ENCODE measurements at places on chromosomes 2 and 18.

DNA sequence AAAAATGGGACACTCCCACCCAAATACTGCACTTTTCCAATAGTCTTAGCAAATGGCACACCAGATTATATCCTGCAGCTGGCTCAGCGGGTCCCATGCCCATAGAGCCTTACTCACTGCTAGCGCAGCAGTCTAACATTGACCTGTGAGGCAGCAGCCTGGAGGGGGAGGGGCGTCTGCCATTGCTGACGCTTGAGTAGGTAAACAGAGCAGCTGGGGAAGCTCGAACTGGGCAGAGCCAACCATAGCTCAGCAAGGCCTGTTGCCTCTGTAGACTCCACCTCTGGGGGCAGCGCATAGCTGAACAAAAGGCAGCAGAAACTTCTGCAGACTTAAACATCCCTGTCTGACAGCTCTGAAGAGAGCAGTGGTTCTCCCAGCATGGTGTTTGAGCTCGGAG, 110.4 kb downstream of the CTIF start:
- no peak for DNase-seq

DNA sequence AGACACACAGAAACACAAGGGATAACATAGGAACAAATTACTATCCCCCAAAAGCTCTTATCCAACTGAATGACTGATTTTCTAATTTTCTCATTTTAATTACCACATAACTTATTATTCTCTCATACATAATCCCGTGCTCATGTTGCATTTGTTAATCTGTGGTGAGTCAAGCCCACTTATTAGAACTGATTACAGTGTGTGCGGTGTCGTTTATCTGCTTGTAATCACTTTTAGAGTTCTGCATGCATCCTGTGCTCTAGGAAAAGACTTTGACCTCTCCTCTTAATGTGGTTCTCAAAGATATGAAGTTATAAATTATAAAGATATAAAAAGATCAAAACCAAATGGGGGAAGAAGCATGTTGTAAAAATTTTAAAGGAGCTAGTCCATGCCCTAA, 29.7 kb downstream of the CNDP1 start:
- no peak for DNase-seq

- DNase-seq = no peak
Observed at GRCh38 chr2:86049529-86049928, 56.2 kb downstream of the POLR1A start.

DNA sequence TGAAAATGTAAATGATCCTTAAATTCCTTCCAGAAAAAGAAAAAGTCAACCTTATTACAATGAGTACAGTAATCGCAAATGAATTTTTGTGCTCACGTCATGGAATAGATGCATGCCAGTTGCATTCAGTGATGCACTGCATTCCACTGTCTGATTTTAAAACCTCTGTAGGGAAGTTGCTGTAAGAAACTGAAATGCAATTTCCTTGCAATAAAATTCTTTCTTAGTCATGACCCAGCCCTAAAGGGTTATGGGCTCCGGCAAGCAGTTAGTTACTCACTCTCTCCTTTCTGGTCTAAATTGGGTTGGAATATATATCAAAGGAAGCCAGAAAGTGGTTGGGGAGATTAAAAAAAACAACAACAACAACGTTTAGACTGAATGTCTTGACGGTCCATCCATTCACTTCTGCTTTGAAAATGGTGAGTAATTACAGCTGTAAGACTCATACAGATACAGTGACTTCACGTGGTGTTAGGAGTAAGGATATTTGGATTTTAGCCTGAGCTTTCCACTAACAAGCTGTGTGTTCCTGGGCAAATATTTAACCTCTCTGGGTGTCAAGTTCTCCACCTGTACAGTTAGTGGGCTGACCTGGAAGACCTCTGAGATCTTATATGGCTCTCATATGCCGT, 8.6 kb upstream of the RND3 start:
- DNase-seq = no peak

- DNase-seq = no peak
Observed at GRCh38 chr18:5439986-5440696, 103.7 kb downstream of the EPB41L3 start.

GRCh38 chr18:55486936-55487335, 101.1 kb downstream of the TCF4 start:
- no peak for DNase-seq

DNA sequence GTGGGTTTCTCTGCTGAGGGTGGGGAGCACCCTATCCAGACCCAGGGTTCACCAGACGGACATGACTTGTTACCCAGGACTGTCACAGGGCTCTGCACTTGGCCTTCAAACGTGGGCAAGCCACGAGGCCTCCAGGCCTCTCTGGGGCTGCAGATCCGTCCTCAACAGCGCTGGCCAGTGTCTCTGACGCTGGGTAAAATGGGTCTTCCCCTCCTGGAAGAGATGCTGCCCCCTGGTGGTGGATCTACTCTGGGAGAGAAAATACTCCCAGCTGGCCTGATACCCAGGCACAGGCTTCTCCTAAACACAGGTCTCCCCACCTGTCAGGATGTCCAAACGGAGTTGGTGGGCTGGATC, 3.7 kb downstream of the GPR17 start:
- DNase-seq = peak; percentile 78

GRCh38 chr2:217695033-217695520, 307.7 kb downstream of the TNS1 start:
- no peak for DNase-seq

GRCh38 chr2:36707050-36707449, 10.5 kb downstream of the VIT start:
- DNase-seq = no peak

- no peak for DNase-seq
Observed at GRCh38 chr2:14288016-14288415, 344.5 kb upstream of the LRATD1 start.

- no peak for DNase-seq
Observed at GRCh38 chr2:168475636-168476035, 19.6 kb downstream of the CERS6 start.

- peak; percentile 89 for DNase-seq
Observed at GRCh38 chr2:39128919-39129391, 8.1 kb upstream of the SOS1 start.

GRCh38 chr2:48568547-48568946, 38.6 kb downstream of the STON1 start:
- DNase-seq = no peak

DNA sequence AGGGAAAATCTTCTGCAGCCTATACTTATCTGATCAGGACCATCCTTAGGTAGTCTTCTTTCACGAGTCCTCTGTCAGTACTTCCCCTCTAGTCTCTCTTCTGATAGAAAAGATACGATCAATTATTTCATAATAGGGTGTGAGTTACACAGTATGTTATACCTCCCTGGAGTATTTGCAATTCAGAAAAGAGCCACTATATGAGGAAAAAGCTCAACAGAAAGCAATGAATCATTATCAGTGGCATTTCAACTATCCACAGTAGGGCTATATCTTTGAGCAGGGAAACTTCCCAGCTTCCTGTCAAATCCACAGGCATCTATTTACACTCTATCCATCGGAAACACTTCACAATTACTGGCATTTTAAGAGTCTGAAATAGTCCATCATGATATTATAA, 105.3 kb upstream of the ACVR2A start:
- DNase-seq = no peak

GRCh38 chr2:204104811-204105210, 168.2 kb downstream of the ICOS start:
- DNase-seq = no peak

DNA sequence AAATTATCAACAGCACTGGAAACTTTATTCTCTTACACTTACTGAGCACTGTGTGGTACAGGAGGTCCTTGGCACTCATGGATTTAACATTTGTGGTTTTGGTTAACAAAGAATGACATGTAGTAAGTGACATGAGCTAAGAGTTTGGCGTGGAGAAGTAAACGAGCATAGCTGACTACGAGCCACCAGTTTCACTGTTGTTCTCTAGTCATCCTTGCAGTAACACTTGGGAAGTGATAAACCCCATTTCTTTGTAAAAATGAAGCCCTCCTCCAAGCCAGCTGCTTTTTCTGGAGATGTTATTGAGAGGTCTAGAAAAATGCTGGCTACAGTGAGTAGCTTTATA, 32.7 kb downstream of the QPCT start:
- DNase-seq = no peak

DNA sequence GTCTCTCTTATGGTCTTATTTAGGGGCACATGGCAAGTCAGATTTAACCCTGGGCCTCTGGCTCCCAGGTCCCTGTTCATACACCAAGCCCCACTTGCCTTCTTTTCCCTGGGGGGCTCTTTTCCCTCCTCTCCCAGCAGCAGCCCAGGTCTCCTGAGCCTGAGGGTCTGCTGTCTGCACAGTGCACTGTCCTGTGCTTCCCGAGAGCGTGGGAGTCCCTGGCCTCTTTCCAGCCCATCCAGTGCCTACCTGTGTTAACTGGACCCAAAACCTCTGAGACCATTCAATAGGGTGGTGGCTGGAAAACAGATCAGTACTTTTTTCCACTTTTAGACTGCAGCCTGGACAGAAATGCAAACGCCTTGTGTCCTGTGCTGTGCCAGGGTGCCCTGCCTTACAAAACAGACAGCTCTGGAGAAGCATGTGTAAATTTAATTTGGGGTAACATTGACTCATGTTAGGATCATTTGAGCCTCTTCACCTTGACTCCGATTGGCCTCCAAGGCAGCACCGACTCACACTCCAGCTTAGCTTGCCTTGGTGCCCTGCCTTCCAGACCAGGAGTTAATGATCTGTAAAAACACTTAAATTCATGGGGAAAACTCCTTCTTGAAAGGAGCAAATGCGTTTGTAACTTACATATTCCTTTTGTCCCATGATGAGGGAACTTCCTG, 34.3 kb downstream of the TWIST2 start:
- no peak for DNase-seq

DNA sequence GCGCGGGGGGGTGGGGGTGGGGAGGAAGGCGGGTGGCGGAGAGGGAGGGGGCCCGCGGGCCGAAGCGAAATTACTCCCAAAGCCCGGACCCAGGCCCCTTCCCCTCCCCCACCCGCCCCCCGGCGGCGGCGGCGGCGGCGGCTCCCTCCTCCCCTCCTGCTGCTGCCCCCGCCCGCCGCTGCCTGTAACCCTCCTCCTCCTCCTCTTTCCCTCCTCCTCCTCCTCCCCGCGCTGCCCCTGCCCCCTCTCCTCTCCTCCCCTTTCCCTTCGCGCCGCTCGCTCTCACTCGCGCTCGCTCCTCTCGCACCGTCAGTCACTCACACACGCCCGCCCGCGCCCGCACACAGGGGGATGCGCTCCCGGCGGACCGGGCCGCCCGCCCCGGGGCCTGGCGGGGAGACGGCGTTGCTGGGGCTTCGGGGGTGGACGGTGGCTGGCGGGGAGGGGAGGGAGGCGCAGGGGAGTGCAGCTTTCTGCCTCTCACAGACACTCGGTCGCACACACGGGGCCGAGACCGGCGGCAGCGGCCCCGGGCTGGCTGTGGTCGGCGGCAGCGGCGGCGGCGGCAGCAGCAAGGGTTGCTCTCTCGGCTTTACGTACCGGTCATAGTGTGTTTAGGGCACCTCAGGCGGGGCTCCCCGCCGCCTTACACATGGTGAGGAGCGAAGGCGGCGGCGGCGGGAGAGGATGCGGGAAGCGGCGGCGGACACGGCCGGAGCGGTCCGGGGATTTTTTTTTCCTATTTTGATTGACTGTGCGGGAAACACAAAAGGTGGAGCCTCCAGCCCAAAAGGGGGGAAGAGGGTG, 405 bp downstream of the SP3 start:
- peak; percentile 90 for DNase-seq

DNA sequence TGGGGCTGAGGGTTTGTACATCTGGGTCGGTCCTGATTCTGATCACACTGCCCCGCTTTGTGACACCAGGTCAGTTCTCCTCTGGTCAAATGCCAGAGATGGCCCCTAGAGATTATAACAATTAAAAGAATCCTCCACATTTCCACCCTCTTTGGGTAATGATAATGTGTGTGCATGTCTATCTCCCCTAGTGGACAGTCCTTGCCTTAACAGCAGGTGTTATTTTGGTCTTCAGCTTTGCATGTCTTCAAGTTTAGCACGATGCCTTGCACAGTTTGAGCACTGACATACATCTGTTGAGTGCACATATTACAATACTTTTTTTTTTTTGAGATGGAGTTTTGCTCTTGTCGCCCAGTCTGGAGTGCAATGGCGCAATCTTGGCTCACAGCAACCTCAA, 25.7 kb upstream of the COX7A2L start:
- no peak for DNase-seq

GRCh38 chr18:37276111-37276890, 289.3 kb downstream of the CELF4 start:
- no peak for DNase-seq

DNA sequence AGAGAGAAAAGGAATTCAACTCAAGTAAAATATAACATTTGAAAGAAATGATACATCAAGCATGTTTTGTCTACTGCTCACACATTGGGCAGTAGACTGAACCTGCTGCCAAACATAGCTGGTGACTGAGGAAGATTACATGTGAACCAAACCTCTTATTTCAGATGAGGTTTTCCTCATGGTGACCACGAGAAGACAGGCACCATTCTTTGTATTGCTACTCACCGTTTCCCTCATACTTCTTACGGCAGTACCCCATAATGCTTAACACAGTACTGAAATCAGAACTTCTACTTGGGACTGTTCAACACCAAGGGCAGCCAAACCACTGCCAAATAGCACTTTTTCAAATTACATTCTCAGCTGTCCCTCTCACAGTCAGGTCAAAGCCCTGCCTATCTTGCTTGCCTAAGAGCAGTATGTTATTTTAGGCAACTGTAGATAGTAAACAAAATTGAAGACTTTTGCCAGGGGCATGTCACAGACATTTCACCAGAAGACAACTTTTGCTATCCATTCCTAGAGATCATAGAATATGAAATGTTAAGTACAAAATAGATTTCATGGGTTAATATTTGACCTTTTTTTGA, 167.1 kb upstream of the DOK6 start:
- DNase-seq = no peak

GRCh38 chr2:112195167-112195766, 57.1 kb downstream of the FBLN7 start:
- no peak for DNase-seq

GRCh38 chr2:5548991-5549715, 143.0 kb upstream of the SOX11 start:
- DNase-seq = no peak

DNA sequence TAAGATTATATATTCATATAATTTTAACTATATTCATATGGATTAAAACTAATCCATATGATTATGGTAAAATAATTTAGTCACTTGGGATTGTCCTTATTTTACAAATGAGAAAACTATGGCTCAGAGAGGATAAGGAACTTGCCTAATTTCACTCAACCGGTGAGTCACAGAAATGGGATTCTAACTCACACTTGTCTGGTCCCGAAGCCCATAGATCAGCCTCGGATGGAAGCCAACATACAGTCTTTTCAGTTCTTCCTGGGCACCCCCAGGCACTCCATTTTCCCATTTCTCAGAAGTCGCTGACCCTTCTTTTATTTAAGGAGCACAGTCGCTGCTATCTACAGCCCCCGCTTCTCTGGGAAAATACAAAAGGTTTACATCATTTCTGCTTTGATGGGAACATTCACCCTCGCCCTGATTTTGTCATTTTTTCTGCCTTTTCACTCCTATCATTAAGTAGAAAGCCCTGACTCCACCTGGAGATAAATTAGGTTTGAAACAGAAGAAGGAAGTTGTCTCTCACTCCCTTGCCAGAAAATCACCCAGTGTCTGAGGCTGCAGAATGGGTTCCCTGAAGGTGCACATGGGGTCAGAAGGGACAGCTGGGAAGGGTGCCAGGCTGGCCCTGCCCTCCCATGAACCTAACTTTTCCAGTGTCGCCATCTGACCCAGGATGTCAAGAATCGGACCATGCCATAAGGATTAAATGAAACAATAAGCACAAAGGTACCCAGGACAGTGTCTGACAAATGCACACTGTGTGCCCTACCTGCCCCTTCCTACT, 36.6 kb downstream of the CYP1B1 start:
- DNase-seq = no peak

- DNase-seq = no peak
Observed at GRCh38 chr2:226690461-226691024, 109.1 kb downstream of the IRS1 start.

GRCh38 chr2:186485576-186485870, 537 bp upstream of the ZC3H15 start:
- no peak for DNase-seq
